Stimulated activated CD4-positive, alpha-beta T cell treated with anti-CD3 and anti-CD28 coated beads, Interleukin-4, amount 100 ng/mL, for 1 hour (primary cell): ENCODE measurements at places on chromosomes 16 and 17.

GRCh38 chr16:84026606-84027005, 16.0 kb downstream of the SLC38A8 start:
- DNase-seq, result no peak

DNA sequence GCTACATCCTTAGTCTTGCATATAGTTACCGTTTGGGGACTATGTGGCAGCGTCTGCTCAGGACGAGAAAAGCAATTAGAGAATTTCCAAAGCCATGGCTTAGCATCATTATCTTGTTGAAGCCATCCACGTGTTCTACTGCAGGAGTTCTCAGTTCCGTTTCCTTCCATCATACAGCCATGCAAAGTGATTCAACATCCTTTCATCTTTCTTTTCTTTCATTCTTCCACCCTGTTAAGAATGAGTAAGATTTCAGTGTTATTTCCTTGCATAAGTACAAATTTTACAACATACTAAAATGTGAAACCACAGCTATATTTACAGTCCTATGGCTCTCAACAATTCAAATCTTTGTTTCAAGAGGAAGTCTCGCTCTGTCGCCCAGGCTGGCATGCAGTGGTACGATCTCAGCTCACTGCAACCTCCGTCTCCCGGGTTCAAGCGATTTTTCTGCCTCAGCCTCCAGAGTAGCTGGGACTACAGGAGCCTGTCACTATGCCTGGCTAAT, 3.8 kb downstream of the MARF1 start:
- DNase-seq, result peak; percentile 22

- DNase-seq, result no peak
These were observed 112.0 kb downstream of the CLEC16A start for GRCh38 chr16:11056090-11056992.

DNA sequence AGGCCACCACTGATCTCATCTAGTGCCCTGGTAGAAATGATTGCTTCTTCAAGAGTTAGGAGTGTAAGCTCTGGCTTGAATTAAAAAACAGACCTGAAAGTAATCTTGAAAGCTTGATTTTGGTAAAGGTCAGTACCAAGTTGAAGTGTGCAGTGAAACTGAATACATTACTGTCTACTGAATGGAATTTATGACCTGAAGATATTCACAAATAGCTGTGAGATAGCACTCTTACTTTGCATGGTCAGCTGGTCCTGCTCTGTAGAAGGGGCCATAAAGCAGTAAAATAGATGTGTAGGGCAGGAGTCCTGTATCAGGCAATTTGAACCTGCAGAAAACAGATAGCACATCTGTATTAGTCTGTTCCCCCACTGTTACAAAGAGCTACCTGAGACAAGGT, 78.6 kb downstream of the MYH13 start:
- DNase-seq, result no peak

GRCh38 chr17:29568331-29569244, at the start of gene TP53I13:
Gene TP53I13 (plus strand): TSS chr17:29568701. CDS start chr17:29568759, 58 bp downstream.
- DNase-seq, result peak; percentile 94

- DNase-seq, result no peak
These were observed 24.3 kb upstream of the CDH15 start for GRCh38 chr16:89147085-89147817.

DNA sequence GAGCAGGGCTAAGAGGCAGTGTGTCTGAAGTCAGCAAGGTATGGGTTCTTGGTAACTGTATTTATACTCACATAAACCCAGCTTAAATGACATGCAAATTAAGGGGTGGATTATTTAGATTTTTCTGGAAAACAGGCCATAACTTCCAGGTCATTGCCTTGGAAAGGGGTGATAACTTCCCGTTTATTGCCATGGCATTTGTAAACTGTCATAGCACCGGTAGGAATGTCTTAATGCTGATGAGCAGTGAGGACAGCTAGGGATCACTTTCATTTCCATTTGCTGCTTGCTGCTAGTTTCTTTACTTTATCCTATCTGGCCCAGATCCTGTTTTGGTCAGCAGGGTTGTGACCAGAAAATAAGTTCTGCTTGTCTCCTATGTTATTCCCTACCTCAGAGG, 1336.7 kb downstream of the CDH11 start:
- no peak for DNase-seq

DNA sequence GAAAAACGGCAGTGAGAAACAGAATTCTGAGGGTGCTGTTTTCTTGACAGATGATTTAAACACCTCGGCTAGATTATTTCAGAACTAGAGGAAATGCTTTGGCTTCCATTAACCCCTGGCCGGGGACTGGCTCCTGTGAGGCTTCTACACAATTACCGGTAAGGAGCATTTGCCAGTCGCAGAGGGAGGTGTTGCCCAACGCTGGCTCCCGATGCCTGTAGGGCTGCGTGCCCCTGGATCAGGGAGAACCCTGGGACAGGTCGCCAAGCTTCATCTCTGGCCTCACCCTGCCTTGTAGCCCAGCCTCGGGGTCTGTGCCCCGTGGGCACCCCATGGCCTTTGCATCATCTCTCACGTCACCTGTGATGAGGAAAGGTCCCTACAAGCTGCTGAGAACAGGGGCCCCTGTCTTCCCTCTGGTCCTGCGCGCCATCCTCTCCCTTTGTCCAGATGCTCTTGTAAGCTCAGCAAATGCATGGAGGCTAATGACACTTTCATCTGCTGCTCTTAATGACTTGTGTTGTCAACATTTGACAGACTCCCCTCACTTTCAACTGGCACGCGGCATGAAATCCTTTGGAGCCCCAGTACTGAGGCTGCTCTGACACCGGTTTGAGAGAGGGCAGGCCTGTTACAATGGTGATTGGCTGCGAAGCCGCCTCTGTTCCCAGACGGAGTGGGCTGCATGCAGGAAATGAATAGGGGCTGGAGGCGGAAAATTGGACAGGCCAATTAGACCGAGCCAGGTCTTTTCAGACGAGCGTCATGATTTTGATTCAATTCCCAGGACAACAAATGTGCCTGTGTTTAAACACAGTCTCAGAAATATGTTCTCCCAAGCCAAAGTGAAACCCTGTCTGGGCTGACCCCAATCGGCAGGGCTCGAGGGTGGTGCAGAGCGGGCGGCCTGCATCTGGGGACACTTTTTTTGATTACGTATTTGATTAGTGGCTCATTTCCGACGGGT, 85.5 kb upstream of the DOC2B start:
- no peak for DNase-seq

DNA sequence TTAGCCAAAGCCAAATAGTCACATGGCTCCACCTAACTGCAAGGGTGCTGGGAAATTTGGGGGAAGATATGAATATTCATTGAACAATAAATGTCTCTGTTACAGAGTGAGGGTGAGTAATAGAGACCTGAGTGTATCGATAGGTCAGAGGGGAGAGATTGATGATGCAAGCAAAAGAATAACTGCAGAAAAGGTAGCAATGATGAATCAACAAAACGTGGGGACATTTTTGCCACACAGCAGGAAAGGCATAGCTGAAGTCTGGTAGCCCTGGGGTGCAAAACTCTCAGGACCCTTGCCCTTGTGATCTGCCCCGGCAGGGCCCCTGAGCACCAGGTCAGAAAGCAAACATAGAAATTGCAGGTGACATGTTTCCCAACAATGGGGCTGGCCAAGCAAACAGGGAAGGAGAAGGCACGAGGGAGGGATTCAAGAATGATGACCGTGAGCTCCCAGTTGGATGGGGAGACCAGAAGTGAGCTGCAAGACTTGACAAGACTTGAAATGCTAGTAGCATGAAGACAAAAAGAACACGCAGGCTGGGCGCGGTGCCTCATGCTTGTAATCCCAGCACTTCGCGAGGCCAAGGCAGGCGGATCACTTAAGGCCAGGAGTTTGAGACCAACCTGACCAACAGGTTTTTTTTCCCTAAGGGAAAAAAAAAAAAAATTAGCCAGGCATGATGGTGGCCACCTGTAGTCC, 12.7 kb upstream of the HERPUD1 start:
- no peak for DNase-seq

GRCh38 chr16:31452631-31453106, 6.6 kb upstream of the ARMC5 start:
- no peak for DNase-seq

DNA sequence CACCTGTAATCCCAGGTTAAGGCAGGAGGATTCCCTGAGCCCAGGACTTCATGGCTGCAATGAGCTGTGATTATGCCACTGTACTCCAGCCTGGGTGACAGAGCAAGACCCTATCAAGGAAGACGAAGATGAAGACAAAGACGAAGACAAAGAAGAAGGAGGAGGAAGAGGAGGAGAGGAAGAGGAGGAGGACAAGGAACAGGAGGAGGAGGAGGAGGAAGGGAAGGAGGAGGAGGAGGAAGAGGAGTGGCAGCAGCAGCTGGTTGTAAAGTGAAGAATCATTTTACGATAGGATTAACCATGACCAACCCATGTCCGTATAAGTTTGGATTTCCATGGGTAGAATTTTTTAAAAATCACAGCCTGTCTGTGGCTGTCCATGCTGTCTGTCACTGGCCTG, 316.8 kb upstream of the TNRC6C start:
- no peak for DNase-seq

- no peak for DNase-seq
These were observed 25.0 kb upstream of the ZNHIT3 start for GRCh38 chr17:36461330-36462110.

DNA sequence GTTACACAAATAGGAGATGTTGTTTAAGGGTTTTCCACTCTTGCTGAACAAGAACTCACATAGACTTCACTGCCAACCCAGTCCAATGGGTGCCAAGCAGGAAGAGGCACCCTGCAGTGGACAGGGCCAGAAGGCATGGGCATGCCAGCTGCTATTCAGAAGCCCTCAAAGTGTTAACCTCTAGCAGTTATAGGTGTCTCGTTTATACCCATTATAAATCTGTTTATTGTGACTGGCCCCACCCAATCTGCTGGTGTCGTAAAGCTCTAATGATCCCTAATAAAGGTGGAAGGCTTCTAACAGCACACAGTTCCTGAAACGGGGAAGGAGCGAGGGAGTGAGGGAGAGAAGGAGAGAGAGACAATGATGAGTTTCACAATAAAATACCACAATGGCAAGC, 23.9 kb downstream of the HNF1B start:
- DNase-seq, result no peak

- DNase-seq, result no peak
These were observed at the start of gene KRT9 for GRCh38 chr17:41571561-41572434. Gene KRT9 (minus strand): TSS chr17:41572059. CDS start chr17:41571992, 67 bp downstream.

DNA sequence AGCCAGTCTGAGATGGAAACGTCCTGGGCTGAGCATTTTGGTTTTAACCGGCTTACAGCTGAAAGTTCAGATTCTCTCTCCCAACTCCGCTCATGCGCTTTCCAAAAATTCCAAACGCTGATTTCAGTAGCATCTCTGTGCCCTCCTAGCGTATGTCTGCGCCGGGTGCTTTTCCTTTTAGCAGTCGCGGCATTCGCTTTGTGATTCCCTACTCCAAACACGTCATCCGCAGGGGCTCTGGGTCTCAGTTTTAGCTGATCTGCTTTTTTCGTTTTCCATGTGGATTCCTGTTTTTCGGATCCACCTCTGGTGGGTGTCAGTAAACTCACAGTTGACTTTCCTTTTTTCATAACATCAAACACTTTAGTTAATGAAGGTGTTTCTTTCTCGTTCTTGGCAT, 22.1 kb upstream of the TVP23A start:
- DNase-seq, result no peak

DNA sequence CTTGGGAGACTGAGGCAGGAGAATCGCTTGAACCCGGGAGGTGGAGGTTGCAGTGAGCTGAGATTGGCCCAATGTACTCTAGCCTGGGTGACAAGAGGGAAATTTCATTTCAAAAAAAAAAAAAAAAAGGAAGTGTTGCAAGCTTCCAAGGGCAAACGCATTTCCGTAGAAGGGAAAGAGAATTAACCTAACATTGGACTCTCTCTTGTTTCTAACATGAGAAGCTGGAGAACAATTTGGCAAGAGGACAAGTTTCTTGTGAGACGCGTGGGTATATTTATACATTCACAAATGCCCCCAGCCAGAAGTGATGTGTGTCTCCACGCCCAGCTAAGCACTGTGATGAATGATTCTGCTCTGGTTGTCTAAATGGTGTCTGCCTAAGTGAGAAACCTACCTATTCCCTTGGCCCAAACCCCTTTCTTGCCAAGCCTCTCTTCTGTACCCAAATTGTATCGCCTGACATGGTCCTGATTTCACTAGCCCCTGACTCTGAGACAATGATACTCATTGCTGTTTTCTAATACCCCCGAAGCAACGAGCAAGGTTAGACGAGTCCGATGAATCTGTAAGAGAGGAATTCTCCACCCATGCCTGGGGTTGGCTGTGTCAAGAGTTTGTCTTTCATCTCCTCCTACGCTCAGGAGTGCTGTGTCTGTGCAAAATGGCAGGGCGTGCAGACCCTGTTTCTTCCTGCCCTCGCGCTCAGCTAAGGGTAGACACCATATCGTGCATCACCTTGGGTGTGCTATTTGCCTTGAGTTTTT, 14.2 kb upstream of the ST6GALNAC2 start:
- DNase-seq, result no peak

- DNase-seq, result no peak
These were observed 7.5 kb upstream of the ABCC3 start for GRCh38 chr17:50627036-50627781.

DNA sequence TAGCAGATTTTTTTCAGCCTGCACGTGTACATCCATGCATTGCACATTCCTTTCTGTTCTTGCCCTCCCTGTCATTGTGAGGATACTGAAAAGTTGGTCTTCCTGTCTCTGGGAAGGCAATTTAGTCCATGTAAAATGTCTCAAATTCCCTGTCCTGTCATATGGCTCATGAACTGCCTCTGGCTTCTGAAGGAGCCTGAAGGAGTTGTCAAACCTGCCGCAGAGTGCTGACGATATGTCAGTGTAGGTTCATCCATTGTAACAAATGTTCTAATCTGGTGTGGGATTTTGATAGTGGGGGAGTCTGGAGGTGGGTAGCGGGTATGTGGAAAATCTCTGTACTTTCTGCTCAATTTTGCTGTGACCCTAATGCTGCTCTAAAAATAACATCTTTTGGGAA, 59.6 kb downstream of the YPEL2 start:
- DNase-seq, result no peak

GRCh38 chr17:47279062-47279801, 25.6 kb downstream of the ITGB3 start:
- no peak for DNase-seq

DNA sequence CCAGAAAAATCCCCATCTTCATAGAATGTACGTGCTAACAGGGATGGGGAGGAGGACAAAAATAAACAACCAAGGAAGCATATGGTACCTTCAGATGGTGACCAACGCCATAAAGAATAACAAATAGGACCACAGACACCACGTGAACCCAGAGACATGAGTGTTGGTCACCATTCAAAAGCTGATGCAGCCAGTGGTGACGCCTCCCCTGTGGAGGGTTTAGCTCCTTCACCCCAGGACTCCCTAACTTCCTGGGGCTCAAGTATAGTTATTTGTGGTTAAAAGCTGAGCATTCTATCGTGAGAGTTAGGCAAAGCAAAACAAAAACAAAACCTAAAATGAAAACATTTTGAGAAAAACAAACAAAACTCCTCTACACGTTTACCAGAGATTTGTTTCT, 184.7 kb downstream of the SOX9 start:
- no peak for DNase-seq

GRCh38 chr17:10744501-10745000, 14.7 kb upstream of the TMEM220 start:
- DNase-seq, result no peak

DNA sequence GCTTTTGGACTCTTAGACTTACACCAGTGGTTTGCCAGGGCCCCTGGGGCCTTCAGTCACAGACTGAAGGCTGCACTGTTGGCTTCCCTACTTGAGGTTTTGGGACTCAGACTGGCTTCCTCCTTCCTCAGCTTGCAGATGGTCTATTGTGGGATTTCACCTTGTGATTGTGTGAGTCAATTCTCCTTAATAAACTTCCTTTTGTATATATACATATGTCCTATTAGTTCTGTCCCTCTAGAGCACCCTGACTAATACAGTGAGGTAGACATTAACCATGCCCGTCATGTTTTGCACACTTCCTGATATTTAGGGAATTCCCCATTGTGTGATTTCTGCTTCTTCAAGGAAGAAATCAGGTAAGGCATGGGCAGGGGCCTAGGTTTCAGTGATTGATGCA, 147.8 kb upstream of the CA10 start:
- no peak for DNase-seq
